SW 1271 (cell line): ENCODE measurements at places on chromosomes 6 and 20.

- no peak for DNase-seq
Measured at GRCh38 chr6:107539409-107539808, 49.5 kb downstream of the SOBP start.

GRCh38 chr6:94196891-94197290 lies 777.5 kb upstream of the EPHA7 start:
- no peak for DNase-seq

GRCh38 chr6:130697271-130697994 lies 129.8 kb upstream of the SMLR1 start:
- no peak for DNase-seq

DNA sequence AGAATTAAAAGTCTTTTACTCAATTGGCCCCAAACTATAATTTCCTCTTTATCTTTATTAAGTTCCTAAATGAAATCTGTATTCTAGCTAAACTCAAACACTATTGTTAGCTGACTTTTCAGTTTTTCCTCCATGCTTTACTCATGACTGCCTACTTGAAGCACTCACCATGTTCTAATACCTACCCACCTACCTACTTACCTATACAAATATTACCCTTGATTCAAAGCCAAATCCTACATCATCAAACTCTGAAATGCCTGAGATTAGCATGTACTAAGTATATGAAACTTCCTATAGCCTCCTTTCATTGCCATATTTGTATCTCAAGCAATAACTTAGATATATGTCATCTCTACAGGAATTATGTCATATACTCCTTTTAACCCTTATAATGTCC lies 259.7 kb downstream of the HDGFL1 start:
- DNase-seq = no peak

DNA sequence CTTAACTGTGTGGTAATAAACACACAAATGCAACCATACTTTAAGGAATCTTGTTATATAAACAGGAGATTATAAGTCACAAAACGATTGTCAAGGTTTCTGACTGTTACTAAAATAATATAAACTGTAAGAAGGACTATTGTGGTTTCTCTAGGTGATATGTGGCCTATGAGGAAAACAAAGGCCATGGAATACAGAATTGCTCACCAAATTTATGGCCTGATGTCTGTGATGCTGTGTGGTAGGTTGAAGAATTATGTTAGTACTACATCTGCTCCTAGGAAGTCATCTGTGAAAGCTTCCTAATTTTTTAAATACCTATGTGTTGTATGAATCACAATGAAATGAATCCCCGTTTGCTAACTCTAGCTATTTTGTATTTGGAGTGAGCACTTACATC lies 875.4 kb upstream of the MAP3K7 start:
- no peak for DNase-seq

DNA sequence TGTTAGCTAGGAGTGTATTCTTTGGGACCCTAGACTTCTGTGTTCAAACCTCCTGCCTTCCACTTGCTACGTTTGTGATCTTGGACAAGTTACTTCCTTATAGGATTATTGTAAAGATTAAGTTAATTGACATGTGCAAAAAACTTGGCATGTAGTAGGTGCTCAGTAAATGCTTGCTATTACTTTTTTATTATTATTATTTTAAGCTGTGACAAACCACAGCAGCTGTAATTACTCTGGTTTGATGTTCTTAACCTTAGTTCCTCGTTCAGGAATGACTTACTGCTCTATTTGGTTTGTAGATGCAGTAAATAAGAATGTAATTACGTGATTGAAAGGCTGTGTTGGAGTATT lies 3.2 kb downstream of the ARFGEF2 start:
- no peak for DNase-seq

- no peak for DNase-seq
Measured at GRCh38 chr6:21305893-21306332, 287.6 kb upstream of the SOX4 start.

- DNase-seq = no peak
Measured at GRCh38 chr20:23881371-23881770, 1.8 kb upstream of the CST5 start.

DNA sequence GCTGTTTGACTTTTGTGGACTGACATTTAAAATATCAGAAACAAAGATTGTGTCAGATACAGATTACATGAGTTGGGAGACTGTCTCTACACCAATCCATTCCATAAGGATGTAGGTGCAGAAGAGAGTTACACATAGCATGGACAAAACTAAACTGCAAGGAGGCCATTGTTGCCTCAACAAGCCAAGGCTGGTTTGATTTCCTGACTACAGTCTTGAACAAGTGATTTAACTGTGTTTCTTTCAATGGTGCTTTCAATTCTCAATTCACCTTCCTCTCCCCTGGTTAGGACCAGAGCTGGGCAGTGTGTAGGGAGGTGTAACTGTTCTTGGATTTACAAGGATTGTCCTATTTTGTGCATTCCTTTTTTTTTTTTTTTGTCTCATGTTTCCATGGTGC lies 82.2 kb downstream of the AGPAT4 start:
- no peak for DNase-seq

- DNase-seq = no peak
Measured at GRCh38 chr6:55131616-55132015, 42.7 kb upstream of the HCRTR2 start.

- no peak for DNase-seq
Measured at GRCh38 chr6:77040568-77041195, 422.6 kb downstream of the HTR1B start.

- DNase-seq = no peak
Measured at GRCh38 chr6:32187009-32187709, 2.8 kb downstream of the PBX2 start.

- DNase-seq = no peak
Measured at GRCh38 chr6:80143419-80143937, 37.0 kb downstream of the BCKDHB start.

- DNase-seq = no peak
Measured at GRCh38 chr6:141153563-141153962, 979.2 kb upstream of the GJE1 start.

DNA sequence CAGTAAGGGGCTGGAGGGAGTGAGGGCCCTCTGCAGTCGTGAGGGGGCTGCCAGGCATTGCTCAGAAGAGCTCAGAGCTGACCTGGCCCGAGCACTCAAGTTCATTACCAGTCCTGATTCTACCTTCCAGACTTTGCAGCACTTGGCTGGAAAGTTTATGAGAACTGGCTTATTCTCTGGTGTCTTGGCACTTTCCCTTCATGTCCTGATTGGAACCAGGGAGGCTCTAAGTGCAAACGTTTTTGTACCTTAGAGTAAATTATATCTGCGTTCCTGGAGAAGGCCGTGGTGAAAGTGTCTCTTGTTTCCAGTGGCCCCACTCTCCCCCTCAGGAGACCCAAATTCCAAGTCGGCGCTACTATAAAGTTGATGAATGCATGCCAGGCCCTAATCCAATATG lies 402.3 kb downstream of the CDC5L start:
- no peak for DNase-seq

GRCh38 chr20:54231036-54231435 lies 23.1 kb downstream of the PFDN4 start:
- no peak for DNase-seq
